ENCODE measurements at places on chromosomes 5 and 9. TPM values are rescaled to one million over a fixed set of nuclear protein-coding genes. Genes with fewer than 3 reads are reported as not detected.

The ZNF883 gene
- total RNA-seq = 0.42 TPM

The SERF1A gene
- total RNA-seq = 0.50 TPM

The TNFSF15 gene
- total RNA-seq = 2.5 TPM

DNA sequence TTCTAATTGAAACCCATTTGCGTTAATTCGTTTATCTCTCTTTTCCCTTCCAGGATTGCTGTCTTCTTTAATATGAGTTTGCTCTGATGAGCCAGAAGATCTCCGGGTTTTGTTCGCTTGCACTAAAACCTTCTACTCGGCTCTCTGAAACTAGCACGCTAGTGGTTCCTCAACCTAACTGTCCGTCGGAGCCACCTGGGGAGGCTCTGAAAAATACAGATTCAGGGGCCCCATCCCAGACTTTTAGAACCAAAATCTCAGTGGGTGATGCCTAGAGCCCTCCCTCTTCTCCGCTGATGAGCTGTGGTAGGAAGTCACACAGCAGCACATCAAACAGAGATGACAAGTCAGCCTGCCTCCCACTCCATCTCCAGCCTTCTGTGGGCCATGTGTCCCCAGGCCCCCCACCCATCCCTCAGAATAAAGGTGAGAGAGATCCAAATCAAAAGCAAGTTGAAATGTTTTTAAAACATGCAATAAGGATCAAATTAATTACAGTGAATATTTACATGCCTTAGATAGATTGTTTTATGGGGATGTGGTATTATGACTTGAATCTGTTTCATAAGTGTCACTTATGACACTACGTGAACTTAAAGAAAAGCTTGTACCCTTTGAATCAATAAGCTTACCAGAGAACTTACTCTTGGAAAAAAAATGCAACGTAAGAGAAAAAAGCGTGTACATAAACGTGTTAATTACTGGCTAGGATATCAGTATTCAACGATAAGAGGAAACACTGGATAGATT is 16.4 kb downstream of the FCN2 start:
- no peaks in the 10 kb centered on the region for H3K27me3 ChIP-seq
- no peak overlapping the region for H3K27ac ChIP-seq
- H3K36me3 ChIP-seq = no peaks in the 10 kb centered on the region
- no peak for DNase-seq

GRCh38 chr5:83473346-83474160 is 2.0 kb downstream of the VCAN start:
- peaks cover 35% of the 10 kb centered on the region for H3K4me1 ChIP-seq
- H3K27ac ChIP-seq = no peak overlapping the region
- DNase-seq = peak; percentile 55
- H3K36me3 ChIP-seq = peaks cover 2% of the 10 kb centered on the region

- peaks cover 6% of the 10 kb centered on the region for H3K4me1 ChIP-seq
- H3K4me3 ChIP-seq = no peak overlapping the region
- no peaks in the 10 kb centered on the region for H3K36me3 ChIP-seq
Measured at GRCh38 chr9:78595200-78595945, 298.4 kb downstream of the PSAT1 start.

GRCh38 chr9:99222416-99223270 is 561 bp downstream of the SEC61B start:
- H3K4me3 ChIP-seq = peak overlapping the region; percentile 98
- peaks cover 28% of the 10 kb centered on the region for H3K36me3 ChIP-seq
- H3K4me1 ChIP-seq = peaks cover 59% of the 10 kb centered on the region
- no peaks in the 10 kb centered on the region for H3K27me3 ChIP-seq
- DNase-seq = no peak
- H3K27ac ChIP-seq = peak overlapping the region; percentile 99

- H3K27ac ChIP-seq = no peak overlapping the region
- H3K27me3 ChIP-seq = no peaks in the 10 kb centered on the region
- H3K4me1 ChIP-seq = no peaks in the 10 kb centered on the region
Measured at GRCh38 chr9:30482499-30482898, 1901.9 kb upstream of the ACO1 start.

DNA sequence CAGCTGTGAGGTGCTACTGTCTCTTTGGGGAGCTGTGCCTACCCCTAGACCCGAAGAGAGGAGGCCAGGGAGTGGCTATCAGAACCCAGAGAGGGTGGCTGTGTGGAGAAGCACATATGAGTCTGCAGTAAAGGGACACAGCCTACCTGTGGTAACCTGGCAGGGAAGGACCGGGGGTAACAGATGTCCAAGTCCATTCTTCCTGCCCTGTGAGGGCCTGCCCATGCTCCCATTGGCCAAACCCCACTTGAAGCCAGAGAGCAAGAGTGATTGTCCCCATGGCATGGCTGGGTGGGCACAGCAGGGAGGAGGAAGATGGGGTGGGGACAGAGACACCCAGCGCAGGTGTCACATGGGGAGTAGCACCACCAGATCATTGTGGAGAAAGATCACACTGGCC is 39.3 kb downstream of the BOD1 start:
- H3K27ac ChIP-seq = no peak overlapping the region
- no peaks in the 10 kb centered on the region for H3K4me1 ChIP-seq
- peaks cover 10% of the 10 kb centered on the region for H3K27me3 ChIP-seq
- H3K4me3 ChIP-seq = no peak overlapping the region
- H3K36me3 ChIP-seq = no peaks in the 10 kb centered on the region
